Sciatic nerve (tissue), 2 donors: ENCODE measurements at places on chromosomes 6 and 20. TPM values are rescaled to one million over a fixed set of nuclear protein-coding genes. Genes with fewer than 3 reads are reported as not detected.

DNA sequence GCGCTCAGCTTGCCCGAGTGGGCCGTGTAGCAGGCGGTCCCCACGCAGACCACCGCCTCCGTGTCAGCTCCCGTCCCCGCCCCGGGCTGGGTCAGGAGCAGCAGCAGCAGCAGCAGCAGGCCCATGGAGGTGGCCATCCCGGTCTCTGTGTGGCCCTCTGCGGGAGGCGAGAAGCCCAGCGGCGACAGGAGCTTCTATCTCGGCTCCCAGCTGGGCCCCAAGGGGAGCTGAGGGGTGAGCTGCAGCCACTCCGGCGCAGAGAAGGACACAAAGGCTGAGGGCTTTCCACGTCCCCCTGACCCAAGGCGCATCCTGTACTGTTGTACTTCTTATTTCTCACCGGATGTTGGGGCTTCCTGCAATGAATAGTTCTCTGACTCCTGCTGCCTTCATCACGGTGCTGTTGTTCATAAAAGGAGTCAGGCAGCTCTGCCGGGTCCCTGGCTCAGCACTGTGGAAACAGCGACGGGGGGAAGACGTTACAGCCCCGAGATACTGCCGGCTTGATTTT is at the start of gene CD93:
CD93 (minus strand) TSS at position 269 of the 511 bp plus-strand sequence; CDS start at position 137, 132 bp downstream.
- DNase-seq, result no peak

DNA sequence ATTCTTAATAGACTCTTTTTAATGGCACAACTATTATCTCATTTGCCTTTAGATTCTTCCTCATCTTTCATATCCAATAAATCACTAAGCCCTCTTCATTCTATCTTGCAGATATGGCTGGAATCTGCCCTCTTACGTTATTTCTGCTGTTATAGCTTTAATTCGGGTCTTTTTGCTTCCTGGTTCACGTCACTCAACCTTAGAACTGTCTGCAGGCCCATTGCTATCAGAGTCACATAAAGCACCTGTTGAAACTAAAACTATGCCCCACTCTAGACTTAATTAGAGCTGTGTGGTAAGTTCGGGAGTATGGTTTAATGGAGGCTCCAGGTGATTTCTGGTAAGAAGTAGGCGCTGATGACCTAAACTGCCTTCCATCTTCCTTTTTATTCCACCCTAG is 988 bp downstream of the QRSL1 start:
- DNase-seq, result no peak

DNA sequence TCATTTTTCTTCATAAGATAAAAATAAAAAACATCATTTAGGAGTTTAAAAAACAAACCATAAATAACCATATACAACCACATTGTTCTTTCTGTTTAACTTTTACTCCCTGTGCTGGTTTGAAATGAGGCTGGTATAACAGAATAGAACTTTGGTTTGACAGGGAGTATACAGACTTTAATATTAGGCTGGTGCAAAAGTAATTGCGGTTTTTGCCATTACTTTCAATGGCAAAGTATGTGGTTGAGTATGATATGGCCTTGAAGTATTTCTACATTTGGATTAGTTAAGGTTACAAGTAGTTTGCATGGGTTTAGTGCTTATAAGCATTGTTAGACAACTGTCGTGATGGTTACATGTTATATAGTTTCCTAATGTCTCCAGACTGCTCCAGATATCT is 29.0 kb upstream of the COL10A1 start:
- no peak for DNase-seq

DNA sequence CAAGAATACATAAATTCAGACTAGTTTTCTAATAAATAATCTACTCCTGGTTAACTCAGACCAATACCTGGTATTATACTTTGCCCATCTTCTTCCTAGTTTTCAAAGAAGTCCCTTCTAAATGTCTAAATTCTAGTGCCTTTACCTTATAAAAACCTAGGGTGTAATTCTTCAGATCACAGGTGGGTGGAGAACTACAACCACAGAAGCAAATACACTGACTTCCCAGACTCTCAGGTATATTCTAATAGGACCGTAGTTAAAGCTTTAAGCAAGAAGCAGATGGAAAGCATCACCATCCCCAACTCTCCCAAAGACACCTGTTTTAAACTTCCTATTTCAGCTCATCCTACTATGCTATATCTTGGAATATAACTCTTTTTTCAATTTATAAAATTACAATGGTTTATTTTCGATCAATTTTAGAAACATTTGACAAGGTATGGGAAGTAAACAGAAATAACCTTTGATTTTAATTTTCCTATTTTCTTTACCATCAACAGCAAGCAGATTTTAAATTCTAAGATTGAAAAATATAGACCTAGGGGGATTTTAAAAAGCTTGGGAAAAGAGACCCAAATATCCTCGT is 15.8 kb downstream of the MAN1A1 start:
- DNase-seq, result no peak

DNA sequence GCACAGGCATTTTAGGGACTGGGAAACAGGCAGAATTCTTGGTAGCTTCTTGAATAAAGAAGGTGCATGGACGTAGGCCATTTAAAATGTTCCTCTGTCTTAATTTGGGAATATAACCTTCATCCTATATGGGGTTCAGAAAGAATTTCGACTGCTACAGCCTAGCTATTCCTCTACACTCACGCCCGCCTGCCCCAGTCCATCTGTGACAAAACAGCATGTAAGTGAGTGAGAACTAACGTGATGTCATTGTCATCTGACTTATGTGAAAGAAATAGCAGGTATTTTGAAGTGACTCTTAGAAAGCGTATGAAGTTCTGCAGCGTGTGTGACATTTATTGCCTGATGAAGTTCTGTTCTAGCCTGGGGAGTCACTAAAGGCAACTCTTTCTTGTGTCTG is 52.2 kb upstream of the SLC22A1 start:
- no peak for DNase-seq

DNA sequence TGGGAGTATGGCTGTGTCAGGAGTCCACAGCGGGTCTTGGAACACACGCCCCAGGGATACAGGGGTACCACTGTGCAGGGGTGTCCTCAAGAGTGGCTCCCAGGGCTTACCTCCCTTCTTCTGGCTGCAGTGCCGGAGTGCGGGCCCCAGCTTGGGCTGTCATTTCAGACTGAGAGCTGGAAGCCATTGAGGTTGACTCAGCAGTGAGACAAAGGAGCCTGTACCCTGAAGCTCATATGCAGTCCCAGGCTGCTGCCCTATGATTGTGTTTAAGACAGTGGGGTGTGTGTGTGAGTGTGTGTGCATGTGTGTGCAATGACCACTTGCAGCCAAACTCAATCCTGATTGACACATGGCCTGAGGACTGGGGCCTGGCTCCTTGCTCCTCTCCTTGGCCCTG is 167.7 kb upstream of the AFDN start:
- no peak for DNase-seq

DNA sequence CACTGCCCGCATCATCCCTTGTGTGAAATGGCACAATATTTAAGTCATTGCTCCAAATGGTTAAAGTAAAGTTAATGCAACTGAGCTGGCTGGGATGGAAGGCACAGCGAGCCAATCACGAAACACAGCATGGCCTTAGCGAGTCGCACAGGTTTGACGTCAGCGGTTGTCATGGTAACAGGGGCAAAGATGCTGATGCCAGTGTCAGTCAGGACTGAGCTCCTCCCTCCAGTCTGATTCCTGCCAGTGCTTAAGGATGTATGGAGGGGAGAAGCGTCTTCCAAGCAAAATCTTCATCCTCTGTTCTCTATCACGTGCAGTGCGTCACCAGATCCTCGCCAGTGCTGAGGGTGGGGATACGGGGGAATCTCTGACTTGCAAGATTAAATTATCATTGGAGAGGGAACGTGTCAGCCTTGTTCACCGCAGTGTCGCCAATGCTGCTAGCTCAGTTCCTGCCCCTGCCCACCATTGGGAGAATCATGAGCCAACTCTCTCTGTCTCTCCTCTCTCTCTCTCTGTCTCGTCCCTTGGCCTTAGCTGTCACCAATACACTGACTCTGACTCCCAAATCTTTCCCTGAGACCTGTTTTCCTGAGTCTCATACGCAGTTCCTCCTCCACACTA is 24.5 kb downstream of the TSPYL4 start:
- peak; percentile 92 for DNase-seq

DNA sequence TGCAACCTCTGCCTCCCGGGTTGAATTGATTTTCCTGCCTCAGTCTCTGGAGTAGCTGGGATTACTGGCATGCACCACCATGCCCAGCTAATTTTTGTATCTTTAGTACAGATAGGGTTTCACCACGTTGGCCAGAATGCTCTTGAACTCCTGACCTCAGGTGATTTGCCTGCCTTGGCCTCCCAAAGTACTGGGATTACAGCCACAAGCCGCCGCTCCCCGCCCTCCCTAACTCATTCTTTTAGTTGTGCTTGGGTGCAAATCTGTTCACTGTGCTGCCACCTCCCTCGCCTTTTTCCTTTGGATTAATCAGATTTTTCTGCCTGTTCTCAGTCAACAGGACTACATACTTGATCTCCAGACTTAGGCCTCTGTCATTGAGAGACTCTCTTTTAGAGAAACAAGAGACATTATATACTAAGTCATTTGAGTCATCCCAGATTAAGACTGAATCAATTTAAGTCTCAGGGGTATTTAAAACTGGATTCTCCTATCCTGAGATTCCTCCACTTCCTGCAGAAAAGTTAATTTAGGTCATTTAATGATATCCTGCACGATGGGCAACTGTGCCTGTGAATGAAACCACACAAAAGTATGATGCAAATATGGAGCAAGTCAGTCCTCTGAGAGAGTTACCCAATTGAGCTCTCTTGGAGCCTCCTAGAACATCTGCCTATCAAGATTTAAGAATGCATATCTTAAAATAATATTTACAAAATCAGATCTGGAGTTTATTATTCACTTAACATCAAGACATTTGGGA is 136.1 kb upstream of the THEMIS start:
- DNase-seq, result no peak

DNA sequence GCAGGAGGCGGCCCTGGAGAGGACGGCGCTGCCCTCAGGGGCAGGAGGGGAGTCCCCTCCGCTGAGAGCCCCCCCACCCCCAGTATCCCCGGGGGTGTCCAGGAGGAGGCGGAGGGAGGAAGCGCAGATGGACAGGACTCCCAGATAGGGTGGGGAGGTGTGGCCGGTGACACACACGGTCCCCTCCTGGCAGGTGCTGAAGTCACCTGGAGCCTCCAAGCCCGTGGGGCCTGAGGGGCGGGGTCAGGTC is 1.4 kb downstream of the STMN3 start:
- DNase-seq, result no peak

- no peak for DNase-seq
Measured at GRCh38 chr6:169971081-169971861, 219.8 kb downstream of the ERMARD start.

DNA sequence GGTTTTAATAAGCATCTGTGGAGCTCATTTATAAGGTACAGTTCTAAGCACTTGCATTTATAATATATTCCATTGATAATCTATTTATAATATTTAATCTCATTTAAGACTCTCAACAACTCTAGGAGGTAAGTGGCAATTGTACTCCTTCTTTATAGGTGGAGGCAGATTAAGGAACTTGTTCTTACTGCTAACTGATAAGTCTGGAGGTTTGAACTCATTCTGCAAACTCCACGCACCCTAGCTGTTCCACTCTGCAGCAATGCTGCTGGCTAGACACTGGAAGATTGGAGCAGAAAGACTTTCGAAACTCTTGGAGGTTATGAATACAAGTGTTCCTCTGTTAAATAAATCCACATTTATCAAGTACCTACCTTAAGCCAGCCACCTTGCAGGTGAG is 793 bp upstream of the HDAC2 start:
- no peak for DNase-seq

DNA sequence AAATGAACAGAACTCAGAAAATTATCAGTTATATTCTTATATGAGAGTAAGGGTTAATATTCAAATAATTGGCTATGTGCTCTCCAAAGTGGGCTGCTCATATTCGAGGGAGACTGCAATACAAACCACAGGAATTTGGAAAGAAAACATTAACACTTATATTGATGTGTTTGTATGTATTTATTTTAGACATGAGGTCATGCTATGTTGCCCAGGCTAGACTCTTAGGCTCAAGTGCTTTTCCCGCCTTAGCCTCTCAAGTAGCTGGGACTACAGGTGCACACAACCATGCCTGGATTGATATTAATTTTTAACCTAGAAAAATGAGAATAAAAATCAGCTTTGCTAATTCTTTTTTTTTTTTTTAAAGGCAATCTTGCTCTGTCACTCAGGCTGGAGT is 35.0 kb downstream of the BTBD9 start:
- no peak for DNase-seq

GRCh38 chr20:24701668-24702067 is 232.2 kb downstream of the SYNDIG1 start:
- DNase-seq, result peak; percentile 18

DNA sequence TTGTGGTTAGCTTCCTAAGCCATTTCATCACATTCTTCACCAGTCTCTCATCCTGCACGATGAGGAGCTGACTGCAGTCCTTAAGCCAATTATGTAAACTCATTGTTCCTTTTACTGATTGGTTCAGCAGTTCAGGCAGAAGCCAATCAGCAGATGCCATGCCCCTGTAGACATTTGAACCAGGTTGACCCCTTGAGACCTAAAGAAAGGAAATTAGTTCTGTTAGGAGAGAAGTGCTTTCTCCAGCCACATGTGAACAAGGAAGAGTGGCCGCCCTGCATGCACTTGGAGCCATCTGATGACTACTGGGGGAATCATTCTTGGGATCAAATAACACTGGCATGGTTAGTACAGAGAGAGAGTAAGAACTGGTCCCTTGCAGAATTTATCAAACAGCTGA is 535.2 kb upstream of the ID4 start:
- no peak for DNase-seq

DNA sequence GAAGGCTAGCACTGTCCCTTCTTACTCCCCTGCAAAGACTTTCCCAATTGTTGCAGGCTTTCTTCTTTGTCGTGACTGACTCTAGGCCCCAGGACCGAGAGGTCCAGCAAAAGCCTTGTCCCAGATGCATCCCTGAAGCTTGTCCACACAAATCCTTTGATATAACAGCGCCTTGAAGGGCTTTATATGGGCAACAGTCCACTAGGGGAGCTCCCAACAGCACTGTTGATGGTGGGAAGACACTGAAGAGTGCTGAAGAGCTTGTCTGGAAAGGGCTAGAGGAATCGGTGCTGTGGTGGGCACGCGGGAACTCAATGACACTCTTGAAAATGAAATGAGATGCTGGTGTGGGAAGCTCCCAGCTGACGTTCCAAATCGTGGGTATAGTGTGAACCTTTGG is 316.1 kb upstream of the CDH4 start:
- DNase-seq, result no peak

GRCh38 chr6:136774228-136775041 is 17.8 kb downstream of the MAP3K5 start:
- no peak for DNase-seq

DNA sequence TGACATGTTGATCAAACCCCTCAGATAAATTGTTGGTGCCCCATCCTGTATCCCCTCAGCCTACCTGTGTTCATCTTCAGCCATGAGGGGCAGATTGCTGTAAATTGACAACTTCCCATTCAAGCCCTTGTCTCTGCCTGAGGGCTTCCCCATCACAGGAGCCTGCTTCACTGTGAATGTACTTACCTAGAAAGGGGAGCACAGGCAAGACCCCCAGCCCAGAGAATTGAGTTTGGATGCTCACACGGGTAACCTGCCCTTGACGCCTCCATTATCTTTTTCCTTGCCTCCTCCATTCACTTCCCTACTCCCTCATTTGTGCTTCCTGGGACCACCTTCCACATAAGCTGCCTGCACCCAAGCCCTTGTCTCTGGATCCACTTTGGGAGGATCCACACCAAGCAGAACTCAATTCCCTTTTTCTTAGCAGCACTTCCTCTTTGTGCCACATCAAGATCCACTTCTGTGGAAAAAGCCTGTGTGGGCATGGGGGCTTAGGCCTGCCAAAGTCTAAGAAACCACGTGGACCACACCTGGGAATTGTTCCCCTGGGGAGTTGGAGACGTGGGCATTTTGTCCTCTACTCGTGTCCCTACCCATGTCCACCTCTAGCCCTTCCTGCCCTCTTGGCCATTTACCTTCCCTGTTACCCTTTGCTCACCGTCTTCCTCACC is 103.4 kb upstream of the FOXA2 start:
- DNase-seq, result no peak

MAP1LC3A gene
- total RNA-seq, result 72.1 TPM

DEFB124 gene
- 1.8 TPM for total RNA-seq
